ENCODE measurements at places on chromosomes 4 and X.

DNA sequence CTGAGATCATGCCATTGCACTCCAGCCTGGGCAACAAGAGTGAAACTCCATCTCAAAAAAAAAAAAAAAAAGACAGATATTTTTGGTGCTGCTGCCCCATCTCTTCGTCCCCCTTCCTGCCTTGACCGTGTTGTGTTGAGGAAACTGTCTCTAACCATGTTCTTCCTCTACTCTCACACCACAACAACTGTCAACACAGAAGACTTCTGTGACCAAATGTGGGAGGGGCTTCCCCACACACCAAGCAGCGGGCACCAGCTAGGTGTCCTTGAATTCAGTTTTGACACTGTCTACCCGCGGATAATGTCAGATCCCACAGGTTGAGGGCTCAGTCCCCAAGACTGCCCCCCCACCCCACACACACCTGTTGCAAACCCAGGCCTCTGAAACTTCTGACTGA, 104.7 kb upstream of the BCOR start:
- DNase-seq, result no peak

GRCh38 chrX:40177942-40178715, 80.4 kb upstream of the BCOR start:
- DNase-seq, result no peak

GRCh38 chr4:1288786-1289185, 905 bp upstream of the MAEA start:
- no peak for DNase-seq

- DNase-seq, result no peak
These were observed 41.0 kb upstream of the SH3RF1 start for GRCh38 chr4:169311643-169312365.

DNA sequence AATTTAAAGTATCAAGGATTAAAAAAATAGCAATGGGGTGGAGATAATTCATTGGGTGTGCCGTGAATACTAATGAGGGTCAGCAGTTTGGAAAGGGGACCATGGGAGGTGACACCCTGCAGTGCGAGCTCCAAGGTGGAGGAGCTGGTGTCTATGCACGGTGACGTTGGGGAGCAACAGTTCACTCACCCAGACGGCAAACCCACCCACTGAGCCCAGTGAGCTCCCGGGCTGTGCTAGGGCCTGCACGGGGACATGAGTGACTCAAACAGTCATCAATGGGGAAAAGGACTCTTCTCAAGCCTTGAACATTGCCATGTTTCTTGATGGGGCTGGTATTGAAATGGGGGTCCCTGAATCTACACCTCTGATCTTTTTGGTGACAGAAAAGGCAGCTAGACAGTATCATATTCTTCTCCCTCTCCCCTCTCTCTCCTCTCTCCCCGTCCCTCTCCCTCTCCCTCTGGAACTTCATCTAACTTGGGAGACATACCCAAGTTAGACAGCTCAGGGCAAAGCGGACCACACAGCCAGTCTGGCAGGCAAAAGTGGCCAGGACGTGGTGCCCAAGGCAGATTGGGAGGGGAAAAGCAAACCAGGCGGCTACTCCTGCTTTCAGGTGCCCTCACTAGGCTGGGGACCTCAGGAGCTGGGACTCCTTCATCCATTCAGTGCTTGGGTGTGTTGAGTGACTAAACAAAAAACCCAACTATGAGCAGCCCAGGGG, 26.3 kb upstream of the PPP2R2C start:
- no peak for DNase-seq

GRCh38 chrX:74925225-74926088, at the start of gene NEXMIF:
NEXMIF (minus strand) TSS chrX:74925452.
- no peak for DNase-seq

Measured in skin of body (tissue), 3 donors.